ENCODE measurements at places on chromosomes 6 and 20.

- no peak for DNase-seq
Observed at GRCh38 chr6:104699593-104700329, 160.0 kb downstream of the HACE1 start.

DNA sequence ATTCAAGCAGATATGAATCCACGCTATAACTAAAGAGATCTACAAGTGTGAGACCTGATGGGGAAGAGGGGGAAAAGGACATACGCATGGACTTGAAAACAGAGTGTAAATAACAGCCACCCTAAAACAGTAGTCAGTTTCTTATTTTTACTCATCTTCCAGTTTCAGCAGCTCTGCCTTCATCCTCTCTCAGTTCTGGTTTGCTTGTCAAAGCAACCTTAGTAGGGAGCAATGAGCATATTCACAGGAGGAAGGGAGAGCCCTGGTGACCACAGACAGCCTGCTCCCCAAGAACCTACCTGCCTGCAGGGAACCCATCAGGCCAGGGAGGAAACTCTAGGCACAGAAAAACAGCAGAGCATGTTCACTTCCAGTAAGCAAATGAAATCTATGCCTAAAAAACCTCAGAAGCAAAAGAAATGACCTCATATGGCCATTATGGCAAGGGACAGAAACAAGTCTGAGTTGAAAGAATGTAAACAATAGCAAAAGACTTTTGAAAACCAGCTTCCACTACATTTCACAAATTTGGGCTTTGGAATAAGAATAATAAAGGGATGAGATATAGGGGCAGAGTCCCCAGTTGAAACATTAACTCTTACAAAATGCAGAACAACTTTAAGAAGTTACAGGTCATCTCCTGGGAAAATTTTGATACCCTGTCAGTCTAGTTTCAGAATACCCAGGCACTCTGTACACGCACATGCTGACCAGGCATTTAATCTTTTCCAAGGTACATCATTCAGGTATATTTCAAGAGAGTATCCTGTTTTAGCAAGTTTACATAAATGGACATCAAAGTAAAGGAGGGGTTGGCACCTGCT, 120.8 kb upstream of the BCLAF1 start:
- DNase-seq = no peak

GRCh38 chr6:168929871-168930450, 323.7 kb downstream of the THBS2 start:
- DNase-seq = no peak

GRCh38 chr6:141244366-141244765, 888.4 kb upstream of the GJE1 start:
- no peak for DNase-seq

DNA sequence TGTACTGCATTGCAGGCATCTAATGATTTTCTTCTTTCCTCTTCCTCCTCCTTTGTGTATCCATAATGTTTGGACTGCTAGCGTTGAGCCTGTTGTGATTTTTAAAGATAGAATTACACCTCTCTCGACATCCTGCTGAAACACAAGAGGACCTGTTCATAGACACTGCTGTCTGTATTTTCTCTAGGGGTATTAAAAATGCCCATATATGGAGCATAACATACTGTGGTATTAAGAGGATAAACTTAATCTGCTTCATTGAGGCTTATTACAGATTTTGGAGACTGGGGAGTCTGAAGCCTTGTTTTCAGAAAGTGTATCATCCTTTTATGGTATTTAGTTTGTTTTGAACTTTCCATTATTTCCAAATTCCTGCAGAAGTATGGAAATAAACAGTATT, 414.3 kb downstream of the CDKAL1 start:
- no peak for DNase-seq

DNA sequence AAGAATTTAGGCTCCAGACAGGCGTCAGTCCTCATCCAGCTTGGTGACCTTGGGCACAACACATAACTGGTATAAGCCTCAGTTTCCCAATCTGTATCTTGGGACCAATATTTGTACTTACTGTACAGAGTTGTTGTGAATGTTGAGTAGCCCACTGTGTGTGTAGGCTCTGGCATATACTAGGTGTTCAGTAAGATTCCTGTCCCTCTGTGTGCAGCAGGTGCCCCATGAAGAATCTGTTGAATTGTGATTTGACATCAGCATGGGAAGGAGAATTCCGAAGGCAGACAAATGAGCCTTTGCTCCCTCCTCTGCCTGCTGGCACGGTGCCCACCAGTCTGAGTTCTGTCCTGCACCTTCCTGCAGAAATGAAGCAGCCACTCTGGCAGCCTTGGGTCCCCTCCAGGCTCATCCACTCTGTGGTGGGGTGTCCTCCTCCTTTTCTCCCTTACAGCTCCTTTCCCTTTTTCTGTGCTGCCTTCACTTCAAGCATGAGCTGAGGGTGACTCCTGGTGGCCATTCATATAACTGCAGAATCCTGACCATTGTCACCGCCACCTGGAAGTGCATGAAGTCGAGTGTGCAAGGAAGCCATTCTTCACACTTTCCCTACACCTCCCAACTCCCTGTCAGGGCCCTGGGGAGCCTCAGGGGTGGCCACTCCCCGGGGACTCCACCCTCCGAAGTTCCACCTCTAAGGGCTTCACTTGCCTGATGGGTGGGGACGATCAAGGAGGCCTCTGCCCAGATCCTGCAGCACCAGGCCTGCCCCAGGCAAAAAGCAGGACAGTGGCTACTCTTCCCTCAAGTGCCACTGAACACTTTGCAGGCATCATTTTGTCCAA, 48.2 kb downstream of the MRPL14 start:
- DNase-seq = peak; percentile 57

- DNase-seq = no peak
Observed at GRCh38 chr6:87182321-87182720, 27.0 kb downstream of the ZNF292 start.

- no peak for DNase-seq
Observed at GRCh38 chr6:63792736-63793464, 157.3 kb downstream of the PHF3 start.

DNA sequence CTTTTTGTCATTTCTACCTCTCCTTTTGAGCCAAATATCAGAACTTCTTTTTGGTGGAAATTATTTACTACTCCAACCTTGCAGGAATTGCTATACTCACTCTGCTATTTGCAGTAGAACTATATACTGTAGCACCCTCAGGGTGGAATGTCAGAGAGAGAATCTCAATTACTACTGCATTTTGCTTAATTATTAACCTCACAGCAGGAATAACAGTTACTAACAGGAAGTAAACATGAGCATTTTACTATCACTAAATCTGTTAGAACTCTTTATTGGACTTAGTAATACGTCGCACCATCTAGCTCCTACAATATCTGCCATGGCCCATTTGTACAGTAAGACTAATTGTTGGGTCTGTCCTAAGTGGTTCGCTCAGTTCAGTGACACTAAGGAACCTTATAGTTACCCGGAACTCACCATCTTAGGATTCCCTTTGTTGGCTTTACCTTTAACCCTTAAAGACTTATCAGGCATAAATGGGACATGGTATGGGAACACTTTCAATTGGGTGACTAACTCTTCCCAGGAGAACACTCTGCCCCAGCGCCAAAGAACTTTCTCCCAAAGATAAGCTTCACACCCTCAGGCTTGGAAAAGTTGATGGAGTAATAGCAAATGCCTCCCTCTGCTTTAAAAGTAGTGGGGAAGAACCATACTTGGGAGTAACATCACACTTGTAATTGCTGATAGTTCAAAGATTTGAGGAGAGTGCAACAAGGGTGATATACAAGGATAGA, 38.8 kb downstream of the PLN start:
- DNase-seq = no peak

GRCh38 chr20:57289391-57290177, 23.1 kb upstream of the BMP7 start:
- no peak for DNase-seq

DNA sequence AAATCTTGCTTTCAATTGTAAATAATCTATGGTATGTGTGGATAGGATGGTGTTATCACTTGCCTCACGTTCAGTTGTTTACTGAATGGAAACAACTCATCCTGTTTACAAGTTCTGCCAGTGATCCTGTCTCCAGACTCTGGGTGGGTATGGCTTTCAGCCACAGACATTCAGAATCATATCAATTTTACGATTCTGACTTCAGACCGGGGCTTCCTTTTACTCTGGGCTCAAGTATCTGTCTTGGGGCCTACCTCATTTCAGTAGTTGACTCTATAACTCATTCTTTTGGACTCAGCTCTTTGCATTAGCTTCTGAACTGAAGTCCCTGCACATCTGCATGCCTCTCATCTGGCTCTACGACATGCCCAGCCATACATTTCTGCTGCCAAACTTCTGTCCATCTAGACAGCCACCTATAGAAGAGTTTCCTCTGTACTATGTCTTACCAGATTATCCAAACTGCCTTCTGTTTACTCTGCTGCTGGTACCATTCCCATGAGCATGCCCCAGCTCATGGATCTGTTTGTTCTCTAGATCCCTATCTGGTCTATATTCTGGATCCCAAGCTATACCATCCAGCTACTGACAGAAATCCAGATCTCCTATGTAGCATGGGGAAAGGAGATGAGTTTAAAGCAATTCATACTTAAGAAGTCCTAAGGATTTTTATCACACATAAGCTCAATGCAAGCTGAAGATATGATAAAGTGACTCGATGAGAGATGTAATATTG, 34.3 kb downstream of the FYN start:
- no peak for DNase-seq

DNA sequence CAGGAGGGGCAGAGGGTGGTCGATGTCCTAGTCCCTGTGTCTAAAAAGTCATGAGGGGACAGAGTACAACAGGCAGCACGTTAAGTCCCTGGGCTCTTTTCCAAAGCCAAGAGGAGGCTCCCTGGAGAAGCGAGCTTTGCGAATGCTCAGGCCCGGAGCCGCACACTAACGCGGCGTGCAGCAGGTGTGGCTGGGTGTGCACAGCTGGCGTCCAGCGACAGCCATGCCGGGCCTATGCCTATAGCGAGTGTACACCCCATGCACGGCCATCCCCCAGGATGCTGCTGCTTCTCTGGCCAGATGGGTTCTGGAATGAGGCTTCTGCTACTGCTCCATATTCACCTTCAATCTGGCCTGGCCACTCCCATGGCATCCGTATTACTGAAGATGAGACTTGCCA, 131.3 kb downstream of the PRND start:
- DNase-seq = no peak

DNA sequence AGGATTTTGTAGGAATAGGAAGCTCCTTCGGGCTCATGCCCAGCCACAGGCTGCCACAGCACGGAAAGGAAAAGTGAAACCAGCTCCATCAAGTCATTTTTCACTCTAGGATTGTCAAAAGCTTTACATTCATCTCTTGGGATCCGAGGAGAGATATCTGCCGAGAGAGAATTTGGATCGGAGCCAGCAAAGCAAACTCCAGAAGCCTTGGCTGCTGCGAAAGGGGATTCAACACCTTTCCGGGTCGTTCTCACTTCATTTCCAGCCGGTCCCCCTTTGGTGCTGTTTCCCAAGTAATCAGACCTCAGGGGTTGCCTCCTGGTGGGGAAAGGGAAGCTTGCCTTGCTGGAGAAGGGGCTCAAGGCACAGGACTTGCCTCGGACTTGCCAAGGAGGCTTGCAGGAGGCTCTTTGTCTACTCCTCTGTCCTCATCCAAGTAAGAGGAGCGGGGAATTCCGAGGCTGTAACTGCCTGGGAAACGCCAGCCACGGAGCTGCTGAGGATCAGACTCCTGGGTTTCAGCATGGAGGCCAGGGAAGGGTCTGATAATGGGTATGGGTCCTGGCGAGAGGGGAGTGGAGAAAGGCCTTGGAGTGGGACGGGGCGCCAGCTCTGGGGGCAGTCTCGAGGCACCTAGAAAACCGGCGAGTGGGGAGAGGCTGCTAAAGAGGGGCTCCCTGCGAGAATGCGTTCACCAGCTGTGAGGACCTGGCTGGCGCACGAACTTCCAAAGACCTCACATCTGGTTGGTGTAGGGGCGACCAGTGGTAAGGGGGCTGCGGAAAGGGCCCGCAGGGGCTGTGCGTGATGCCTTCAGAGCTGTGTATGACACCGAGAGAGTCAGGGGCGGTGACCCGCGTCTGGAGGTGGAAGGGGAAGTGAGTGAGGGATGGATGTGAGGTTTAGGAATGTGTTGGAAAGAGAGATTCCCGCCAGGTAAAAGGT, 702 bp downstream of the ETV7 start:
- peak; percentile 15 for DNase-seq

DNA sequence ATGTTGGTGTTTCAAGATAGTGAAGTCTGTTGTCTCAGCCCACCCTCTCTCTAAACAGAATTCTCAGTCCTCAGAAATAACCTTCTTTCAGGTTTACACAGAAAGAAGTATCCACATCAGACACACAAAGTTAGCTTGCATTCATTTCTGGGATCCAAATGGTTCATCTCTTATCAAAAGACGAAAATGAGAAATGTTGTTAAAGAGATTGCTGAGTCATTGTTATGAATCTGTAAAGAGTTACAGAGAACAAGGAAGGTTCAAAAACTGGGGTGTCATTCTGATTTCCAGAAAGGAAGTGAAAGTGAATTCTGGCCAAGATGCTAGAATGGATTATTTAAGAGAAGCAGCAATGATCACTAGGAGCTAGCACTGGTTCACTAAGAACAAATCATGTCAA, 90.5 kb upstream of the ATXN1 start:
- DNase-seq = no peak

DNA sequence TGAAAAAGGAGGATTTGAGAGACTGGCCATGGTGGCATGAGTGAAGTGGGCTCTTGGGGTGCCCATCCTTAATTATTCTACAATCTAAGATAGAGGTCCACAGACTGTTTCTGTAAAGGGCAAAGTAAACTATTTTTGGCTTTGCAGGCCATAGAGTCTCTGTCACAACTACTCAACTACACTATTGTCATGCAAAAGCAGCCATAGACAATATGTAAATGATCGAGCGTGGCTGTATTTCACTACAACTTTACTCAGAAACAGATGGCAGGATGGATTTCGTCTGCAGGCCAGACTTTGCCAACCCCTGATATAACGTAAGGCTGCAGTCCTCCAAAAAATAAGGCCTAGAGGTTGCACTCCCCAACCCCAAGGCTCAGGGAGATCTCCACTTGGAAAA, 58.2 kb upstream of the NAA20 start:
- DNase-seq = no peak

GRCh38 chr6:134223796-134224420, 94.0 kb downstream of the SGK1 start:
- no peak for DNase-seq

GRCh38 chr6:63114610-63115211, 96.6 kb upstream of the FKBP1C start:
- DNase-seq = no peak
